ENCODE measurements at places on chromosomes 5 and 9.
A peak's percentile ranks its signal among the peaks of the same experiment; 100 is the strongest.

DNA sequence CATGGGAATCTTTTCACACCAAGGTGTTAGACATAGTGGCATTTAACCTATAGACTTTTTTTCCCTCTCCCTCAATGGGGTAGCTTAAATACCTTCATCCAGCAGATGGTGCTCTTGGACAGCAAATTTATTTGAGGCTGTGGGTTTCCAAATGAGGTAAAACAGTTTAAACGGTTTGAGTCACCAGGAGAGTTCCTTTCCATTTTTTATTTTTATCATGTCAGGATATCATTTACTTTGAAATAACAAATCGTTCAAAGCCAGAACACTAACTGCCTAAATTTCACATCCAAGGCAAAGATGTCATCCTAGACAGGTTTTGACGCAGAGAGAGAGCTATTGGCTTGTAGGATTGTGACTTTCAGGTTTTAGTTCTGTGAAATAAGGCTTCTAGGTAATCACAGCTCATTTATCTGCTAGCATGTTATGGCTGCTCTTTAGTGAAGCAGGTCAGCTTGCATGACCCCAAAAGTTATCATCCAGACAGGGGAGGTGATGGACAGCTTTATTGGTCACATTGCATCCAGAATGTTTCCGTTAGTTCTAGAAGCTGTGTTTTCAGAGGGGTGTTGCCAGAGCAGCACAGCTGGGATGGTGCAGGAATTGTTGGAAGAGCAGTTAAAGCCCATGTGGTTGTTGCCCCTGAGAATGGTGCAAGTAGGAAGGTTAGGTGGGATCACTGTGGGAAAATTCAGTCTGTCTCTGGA, 69.8 kb downstream of the KDM4C start:
- DNase-seq, result peak; percentile 56
- H3K4me3 ChIP-seq, result no peak overlapping the region
- H3K27ac ChIP-seq, result peak overlapping the region; percentile 53
- H3K27me3 ChIP-seq, result no peaks in the 10 kb centered on the region
- H3K4me1 ChIP-seq, result peaks cover 11% of the 10 kb centered on the region

DNA sequence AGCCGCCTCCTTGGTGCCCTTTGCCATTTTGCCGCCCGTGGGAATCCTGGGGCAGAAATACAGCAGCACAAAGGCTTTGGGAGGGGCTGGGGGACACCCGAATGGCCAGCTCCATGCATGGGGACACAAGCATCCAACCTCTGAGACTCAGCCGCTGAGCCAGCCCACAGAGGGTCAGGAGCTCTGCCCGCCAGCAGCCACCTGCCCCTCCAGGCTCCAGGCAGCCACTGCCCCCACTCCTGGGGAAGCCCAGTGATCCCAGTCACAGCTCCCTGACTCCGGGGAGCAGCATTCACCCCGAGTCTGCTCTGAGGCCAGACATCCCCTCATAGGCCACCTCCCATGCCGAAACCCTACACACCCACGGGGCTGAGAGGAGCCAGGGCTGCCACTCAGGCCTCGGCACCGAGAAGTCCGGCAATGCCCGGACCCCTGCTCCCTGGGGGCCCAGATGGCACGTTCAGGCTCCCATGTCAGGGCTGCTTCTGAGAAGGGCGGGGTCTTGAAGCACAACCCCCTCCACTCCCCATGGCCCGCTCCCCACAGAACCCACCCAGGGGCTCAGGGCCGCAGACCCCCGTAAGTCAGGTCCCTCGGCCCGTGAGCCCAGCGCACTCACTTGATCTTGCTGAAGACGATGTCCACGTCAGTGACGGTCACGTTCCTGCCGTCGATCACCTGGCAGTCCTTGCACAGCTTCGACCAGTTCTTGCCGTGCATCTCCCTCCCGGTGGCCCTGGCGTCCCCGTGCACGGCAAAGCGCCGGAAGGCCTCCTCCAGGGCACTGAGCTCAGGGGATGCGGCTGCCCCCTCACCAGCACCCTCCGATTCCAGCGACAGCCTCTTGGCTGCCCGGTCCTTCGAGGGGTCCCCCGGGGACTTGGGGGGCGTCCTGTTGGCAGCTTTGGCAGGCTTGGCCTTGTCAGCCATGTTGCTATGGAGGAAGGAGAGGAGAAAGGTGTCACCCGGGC, 15.7 kb downstream of the TPPP start:
- no peak for DNase-seq
- H3K4me3 ChIP-seq, result no peak overlapping the region
- H3K27ac ChIP-seq, result no peak overlapping the region
- peaks cover 4% of the 10 kb centered on the region for H3K27me3 ChIP-seq
- peaks cover 5% of the 10 kb centered on the region for H3K4me1 ChIP-seq

- no peaks in the 10 kb centered on the region for H3K4me1 ChIP-seq
- no peak overlapping the region for H3K27ac ChIP-seq
- no peaks in the 10 kb centered on the region for H3K36me3 ChIP-seq
Measured at GRCh38 chr5:73328640-73329039, 119.9 kb downstream of the FOXD1 start.

DNA sequence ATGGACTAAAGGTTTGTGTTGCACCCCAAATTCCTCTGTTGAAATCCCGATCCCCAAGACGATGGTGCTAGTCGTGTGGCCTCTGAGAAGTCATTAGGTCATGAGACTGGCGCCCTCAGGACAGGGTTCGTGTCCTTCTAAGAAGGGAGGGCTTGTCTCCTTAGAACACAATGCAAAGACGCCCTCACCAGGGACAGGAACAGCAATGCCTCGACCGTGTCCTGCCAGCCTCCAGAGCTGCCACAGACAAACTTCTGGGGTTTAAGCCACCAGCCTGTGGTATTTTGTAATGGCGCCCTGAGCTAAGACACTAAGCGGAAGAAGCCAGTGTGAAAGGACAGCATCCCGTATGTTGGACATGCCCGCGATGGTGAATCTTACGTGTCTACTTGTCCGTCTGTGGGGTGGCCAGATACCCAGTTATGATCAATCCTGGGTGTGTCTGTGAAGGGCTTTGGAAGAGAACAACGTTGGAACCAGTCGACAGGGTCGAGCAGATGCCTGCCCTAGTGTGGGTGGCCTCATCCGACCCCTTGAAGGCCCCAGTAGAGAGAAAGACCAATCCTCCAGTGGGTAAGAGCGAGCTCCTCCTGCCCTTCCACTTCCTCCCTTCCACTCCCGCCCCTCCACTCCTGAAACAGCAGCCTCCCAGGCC, 279.2 kb upstream of the IRX2 start:
- no peak overlapping the region for H3K27ac ChIP-seq
- no peaks in the 10 kb centered on the region for H3K27me3 ChIP-seq
- H3K36me3 ChIP-seq, result peaks cover 1% of the 10 kb centered on the region

- no peak overlapping the region for H3K4me3 ChIP-seq
- no peaks in the 10 kb centered on the region for H3K36me3 ChIP-seq
- peaks cover 6% of the 10 kb centered on the region for H3K4me1 ChIP-seq
- DNase-seq, result no peak
- no peak overlapping the region for H3K27ac ChIP-seq
- H3K27me3 ChIP-seq, result peaks cover 2% of the 10 kb centered on the region
Measured at GRCh38 chr5:143790457-143791112, 21.4 kb upstream of the HMHB1 start.

GRCh38 chr9:124267271-124267807, 9.6 kb downstream of the NEK6 start:
- no peak overlapping the region for H3K27ac ChIP-seq
- H3K36me3 ChIP-seq, result no peaks in the 10 kb centered on the region
- peaks cover 5% of the 10 kb centered on the region for H3K4me1 ChIP-seq
- H3K27me3 ChIP-seq, result peaks cover 5% of the 10 kb centered on the region
- no peak for DNase-seq
- no peak overlapping the region for H3K4me3 ChIP-seq

DNA sequence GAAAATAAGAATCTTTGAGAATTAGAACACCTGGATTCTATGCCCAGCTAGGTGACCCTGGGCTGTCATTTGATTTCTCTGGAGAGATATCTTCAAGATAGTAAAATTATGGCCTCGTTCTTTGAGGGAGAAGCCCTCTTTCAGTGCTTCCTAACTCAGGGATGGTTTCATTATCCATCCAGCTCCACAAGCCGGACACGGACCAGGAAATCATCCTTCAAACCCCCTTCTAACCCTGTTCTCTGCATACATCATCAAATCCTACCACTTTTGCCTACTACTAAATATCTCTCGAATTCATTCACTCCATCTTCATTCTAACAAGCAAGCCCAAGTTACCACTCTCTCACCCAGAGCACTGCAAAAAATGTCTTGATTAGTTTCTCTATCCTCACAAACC, 57.2 kb downstream of the MAPKAP1 start:
- DNase-seq, result no peak
- peaks cover 14% of the 10 kb centered on the region for H3K36me3 ChIP-seq
- H3K4me1 ChIP-seq, result peaks cover 41% of the 10 kb centered on the region
- no peaks in the 10 kb centered on the region for H3K27me3 ChIP-seq
- no peak overlapping the region for H3K27ac ChIP-seq
- H3K4me3 ChIP-seq, result no peak overlapping the region

DNA sequence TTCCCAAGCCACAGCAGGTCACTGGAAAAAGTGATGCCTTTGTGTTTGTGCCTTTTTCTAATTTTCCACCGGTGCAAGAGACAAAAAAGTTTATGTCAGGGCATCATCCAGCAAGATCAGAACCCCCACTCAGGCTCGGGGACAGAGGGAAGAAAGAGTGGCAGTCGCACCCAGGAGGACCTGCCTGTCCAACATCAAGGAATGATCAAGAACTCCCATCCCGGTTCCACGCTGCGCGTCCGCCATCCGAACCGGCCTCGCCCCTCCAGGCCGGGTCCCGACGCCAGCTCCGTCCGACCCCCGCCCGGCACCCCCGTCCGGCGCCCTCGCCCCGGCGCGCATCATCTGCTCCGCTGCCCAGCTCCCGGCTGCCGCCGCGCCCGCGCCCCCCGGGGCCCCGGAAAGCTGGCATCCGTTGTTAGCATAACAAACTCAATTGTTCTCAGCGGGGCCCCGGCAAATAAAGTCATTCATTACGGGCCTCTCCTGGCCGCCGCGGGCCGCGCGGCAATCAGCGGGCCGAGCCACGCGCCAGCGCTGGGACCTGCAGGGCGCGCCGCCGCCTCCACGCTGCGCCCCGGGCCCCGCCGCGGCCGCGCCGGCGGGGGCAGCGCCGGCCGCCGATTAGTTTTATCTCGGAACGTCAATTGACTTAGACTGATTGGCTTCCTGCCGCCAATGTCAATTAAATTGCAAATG, 48.1 kb downstream of the PAX5 start:
- DNase-seq, result no peak
- H3K36me3 ChIP-seq, result peaks cover 5% of the 10 kb centered on the region
- H3K4me1 ChIP-seq, result peaks cover 13% of the 10 kb centered on the region
- peaks cover 77% of the 10 kb centered on the region for H3K27me3 ChIP-seq

- DNase-seq, result no peak
- H3K4me1 ChIP-seq, result no peaks in the 10 kb centered on the region
- H3K27ac ChIP-seq, result no peak overlapping the region
- no peaks in the 10 kb centered on the region for H3K27me3 ChIP-seq
Measured at GRCh38 chr5:26432386-26432785, 606.0 kb downstream of the CDH9 start.

DNA sequence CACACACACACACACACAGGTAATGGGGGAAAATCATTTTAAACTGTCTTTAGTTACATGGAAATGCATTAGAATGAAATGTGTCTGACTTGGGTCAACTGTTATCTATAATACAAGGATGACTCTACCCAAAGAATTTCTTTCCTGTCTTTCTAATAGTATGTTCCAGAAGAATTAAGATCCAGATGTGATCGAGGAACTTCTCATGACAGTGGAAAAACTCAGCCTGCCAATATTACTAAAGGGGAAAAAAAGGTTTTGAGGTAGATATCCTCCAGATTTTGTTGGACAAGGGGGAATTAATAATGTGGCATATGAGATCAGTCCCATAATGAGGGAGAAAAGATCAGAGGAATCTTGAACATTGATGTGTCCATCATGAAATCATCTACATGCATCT, 190.6 kb upstream of the MAP3K1 start:
- DNase-seq, result no peak
- H3K27me3 ChIP-seq, result peaks cover 46% of the 10 kb centered on the region
- H3K4me1 ChIP-seq, result no peaks in the 10 kb centered on the region

GRCh38 chr5:6411141-6411540, 32.8 kb upstream of the MED10 start:
- H3K4me1 ChIP-seq, result peaks cover 3% of the 10 kb centered on the region
- DNase-seq, result no peak
- H3K36me3 ChIP-seq, result no peaks in the 10 kb centered on the region
- H3K27ac ChIP-seq, result no peak overlapping the region
- no peak overlapping the region for H3K4me3 ChIP-seq

GRCh38 chr9:72733895-72734294, 212.5 kb downstream of the TMC1 start:
- H3K4me1 ChIP-seq, result no peaks in the 10 kb centered on the region
- H3K27me3 ChIP-seq, result peaks cover 12% of the 10 kb centered on the region
- no peak overlapping the region for H3K27ac ChIP-seq
- no peak overlapping the region for H3K4me3 ChIP-seq

GRCh38 chr5:132622608-132623007, 35.4 kb upstream of the IL13 start:
- H3K4me3 ChIP-seq, result no peak overlapping the region
- no peak for DNase-seq
- H3K27ac ChIP-seq, result no peak overlapping the region
- peaks cover 19% of the 10 kb centered on the region for H3K4me1 ChIP-seq
- H3K27me3 ChIP-seq, result no peaks in the 10 kb centered on the region

- peaks cover 20% of the 10 kb centered on the region for H3K4me1 ChIP-seq
- no peak overlapping the region for H3K4me3 ChIP-seq
- peak overlapping the region; percentile 42 for H3K27ac ChIP-seq
- H3K36me3 ChIP-seq, result no peaks in the 10 kb centered on the region
Measured at GRCh38 chr5:133259199-133259997, 207.6 kb downstream of the HSPA4 start.

DNA sequence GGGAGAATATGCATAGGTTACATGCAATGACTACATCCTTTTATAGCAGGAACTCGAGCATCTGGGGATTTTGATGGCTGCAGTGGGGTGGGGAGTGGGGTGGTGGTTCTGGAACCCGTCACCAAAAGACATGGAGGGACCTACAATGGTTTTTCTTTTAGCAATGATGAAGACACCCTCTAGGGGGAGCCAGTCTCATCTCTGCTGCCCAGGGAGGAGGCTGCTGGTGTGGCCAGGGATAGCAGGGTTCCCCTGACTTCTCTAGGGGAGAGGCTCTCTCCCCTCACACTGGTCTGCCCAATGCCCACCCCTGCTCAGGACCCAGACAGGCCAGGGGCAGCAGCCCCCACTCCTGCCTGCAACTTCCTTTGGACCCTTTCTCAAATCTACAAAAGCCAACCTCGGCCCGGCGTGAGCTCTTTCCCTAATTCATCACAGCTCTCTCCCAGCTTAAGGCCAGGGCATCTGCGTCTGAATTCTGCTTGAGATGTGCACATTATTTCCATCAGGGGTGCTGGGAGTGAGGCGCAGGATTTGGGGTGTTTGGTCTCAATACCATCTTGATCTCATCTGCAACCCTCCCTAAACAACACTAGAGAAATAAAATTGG, 73.6 kb upstream of the RETREG1 start:
- no peaks in the 10 kb centered on the region for H3K27me3 ChIP-seq
- H3K27ac ChIP-seq, result no peak overlapping the region
- DNase-seq, result no peak
- no peak overlapping the region for H3K4me3 ChIP-seq
- H3K36me3 ChIP-seq, result no peaks in the 10 kb centered on the region
